ENCODE measurements at places on chromosomes 4 and X.

DNA sequence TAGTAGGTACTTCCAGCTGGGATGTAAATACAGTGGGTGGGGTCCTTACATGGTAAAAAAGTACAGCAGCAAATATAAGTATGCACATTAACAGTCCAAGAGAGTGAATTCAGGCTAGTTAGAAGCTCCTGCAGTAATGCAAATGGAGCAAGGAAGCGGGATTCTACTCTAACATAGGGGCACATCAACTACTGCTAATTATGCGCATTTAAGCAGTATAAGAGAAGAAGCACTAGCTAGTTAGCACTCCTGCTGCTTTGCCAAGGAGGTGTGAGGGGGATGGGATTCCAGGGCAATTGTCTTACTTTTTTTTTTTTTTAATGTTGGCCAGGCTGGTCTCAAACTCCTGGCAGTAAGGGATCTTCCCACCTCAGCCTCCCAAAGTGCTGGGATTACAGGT, 284.1 kb downstream of the CHIC1 start:
- DNase-seq, result no peak

- DNase-seq, result no peak
Measured at GRCh38 chrX:70907900-70908299, 611 bp downstream of the TEX11 start.

GRCh38 chr4:110475881-110476818, at the start of gene ENPEP:
Gene ENPEP (plus strand): TSS chr4:110476155. CDS start chr4:110476415, 260 bp downstream.
- DNase-seq, result no peak

DNA sequence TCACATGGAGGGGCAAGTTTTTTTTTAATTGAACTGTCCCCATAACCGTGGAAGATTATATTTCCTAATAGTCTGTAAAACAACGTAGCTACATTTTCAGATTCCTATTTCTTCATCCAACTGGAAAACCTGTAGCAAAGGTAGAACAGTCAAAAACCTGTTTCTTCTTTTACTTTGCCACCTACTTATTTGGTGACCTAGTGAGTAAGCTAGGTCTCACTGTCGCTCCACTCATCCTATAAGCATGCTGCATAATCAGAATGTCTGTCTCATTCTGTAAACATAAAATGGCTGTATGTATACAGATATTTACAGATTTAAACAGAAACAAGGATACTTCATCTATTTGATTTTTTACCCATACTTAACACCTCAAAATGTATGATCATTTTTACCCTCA, 20.4 kb downstream of the MAML3 start:
- DNase-seq, result no peak

GRCh38 chrX:155871934-155872333, 9.2 kb upstream of the VAMP7 start:
- no peak for DNase-seq

DNA sequence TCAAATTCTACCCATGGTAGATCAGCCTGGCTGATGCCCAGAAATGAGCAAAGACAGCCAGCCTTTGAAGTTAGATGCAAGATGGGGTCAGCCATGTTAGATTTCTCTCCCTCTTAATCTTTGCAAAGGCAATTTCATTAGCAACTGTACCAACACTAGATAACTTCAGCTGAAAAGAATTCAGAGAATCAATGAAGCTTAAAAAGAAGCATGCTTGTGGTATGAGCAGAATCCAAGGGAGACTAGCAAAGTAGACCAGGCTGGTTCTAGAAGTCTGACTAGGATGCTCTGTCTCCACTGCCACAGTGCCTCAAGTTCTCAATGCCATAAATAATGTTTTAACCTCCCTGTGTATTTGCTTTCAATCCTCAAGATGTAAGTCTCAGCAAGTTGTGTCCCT, 247.3 kb downstream of the SLC7A11 start:
- DNase-seq, result no peak

GRCh38 chr4:42643685-42644084, 13.2 kb downstream of the ATP8A1 start:
- DNase-seq, result no peak

GRCh38 chr4:80141543-80141942, 55.8 kb upstream of the PRDM8 start:
- peak; percentile 69 for DNase-seq

DNA sequence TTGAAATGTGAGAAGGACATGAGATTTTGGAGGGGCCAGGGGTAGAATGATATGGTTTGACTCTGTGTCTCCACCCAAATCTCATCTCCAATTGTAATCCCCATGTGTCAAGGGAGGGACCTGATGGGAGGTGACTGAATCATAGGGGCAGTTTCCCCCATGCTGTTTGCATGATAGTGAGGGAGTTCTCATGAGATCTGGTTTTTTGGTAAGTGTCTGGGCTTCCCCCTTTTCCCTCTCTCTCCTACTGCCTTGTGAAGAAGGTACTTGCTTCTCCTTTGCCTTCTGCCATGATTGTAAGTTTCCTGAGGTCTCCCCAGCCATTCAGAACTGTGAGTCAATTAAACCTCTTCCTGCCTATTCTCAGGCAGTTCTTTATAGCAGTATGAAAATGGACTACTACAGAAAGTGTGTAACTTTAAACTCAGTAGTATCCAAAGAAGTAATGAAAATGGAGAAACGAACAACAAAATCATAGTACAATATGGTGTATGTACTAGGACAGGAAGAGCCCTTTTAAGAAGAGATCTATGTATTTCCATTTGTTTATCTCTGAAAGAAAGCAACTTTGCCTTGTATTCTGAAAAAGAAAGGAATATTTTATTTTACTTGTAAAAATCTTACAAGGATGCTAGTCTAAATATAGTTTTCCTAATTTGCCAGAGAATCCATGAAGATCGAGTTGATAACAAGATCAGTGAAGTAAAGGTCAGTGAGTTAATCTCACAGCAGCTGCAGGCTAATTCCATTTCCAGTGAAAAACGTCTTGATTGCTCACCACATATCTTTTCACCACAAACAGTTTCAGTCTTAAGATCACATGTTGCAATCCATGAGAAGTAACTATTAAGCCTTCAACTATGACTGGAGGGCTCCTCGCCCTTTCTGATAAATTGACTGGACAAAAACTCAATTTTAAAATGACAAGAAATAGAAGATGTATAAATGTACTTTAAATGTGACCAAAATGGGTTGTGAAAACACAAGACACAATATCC, 20.5 kb downstream of the PKD2 start:
- DNase-seq, result peak; percentile 31

GRCh38 chrX:143664302-143664701, 28.4 kb upstream of the SLITRK4 start:
- peak; percentile 9 for DNase-seq

DNA sequence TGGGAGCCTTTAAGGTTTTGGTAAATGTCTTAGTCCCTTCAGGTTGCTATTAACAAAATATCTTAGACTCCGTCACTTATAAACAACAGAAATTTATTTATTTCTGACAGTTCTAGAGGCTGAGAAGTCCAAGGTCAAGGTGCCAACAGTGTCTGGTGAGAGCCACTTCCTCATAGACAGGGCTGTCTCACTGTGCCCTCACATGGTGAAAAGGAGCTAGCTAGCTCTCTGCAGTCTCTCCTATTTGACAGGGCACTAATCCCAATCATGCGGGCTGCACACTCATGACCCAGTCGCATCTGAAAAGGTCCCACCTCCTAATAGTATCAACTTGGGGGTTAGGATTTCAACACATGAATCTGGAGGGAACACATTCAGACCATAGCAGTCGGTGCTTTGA, 63.4 kb upstream of the KLF3 start:
- DNase-seq, result no peak

DNA sequence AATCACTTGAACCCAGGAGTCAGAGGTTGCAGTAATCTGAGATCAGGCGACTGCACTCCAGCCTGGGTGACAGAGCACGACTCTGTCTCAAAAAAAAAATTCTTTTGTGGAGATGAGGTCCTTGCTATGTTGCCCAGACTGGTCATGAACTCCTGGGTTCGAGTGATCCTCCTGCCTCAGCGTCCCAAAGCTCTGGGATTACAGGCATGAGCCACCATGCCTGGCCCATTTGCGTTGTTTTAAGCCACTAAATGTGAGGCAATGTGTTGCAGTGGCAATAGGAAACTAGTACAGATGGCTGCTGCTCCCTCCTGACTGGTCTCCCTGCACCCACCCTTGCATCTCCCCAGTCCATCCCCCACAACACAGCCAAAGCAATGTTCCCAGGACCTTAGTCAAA, 40.0 kb upstream of the APLN start:
- no peak for DNase-seq

- DNase-seq, result no peak
Measured at GRCh38 chrX:94418065-94418464, 744.1 kb downstream of the FAM133A start.

DNA sequence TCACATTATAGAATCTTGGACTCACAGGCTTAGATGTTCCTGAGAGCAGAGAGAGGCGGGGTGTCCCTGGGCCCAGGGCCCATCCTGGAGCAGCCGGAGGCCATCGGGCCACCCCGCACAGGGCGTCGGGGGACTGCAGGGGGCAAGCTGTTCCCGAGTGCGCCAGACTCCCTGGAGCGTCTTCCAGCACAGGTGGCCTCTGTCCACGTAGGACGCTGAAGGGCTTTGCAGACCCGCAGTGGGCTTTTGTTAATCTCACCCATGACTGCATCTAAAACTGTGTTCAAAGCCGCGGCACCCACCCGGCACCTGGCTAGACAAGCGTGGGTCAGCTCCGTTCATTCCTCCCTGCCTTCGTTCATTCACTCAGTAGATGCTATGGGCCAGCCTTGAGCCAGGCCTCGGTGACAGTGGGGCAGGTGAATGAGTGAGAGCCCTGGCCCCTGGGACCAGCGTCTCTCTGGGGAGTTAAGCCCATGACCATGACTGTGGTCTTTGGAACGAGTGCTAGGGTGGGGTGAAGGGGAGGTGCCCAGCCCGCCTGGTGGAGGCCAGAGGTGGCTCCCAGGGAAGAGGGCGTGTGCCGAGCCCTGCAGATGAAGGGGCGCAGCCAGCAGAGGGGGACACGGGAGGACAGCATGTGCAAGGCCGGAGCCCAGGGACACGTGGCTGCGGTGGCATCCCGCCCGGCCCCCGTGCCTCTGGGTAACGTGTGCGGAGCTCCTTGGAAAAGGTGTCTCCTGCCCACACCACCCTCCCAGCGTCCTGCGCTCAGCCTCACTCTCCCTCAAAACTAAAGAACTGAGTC, 98.3 kb downstream of the HMX1 start:
- no peak for DNase-seq

DNA sequence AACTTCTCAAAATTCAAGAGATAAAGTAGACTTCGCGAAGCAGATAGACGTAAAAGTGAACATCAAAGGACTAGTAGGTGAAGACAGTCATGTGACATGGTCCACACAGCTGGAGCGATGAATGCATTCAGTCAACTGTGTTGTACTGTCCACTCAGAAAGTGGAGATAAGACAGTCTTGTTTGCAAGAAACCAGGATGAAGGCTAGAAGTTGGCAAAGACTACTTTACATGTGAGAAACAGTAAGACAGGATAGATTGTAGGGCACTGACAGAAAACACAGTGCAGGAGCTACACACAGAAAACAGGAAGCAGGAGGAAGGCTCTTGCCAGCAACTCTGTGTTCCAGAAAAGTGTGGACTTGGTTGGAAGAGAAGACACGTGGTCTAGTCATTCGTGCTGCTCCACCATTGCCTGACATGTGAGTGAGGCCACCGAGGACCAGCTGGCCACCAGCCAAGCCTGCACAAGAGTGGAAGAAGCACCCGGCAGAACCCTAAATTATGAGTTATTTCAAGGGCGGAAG, 78.9 kb downstream of the FAT1 start:
- no peak for DNase-seq

- DNase-seq, result no peak
Measured at GRCh38 chrX:10125248-10125615, 31.5 kb upstream of the CLCN4 start.

GRCh38 chrX:66638591-66639500, at the start of gene EDA2R:
Gene EDA2R (minus strand): TSS chrX:66639078. CDS start chrX:66616020, 23,058 bp downstream.
- DNase-seq, result peak; percentile 37

GRCh38 chrX:129025376-129025775, 497.9 kb downstream of the SMARCA1 start:
- no peak for DNase-seq

- no peak for DNase-seq
Measured at GRCh38 chrX:12741416-12741815, 49.8 kb upstream of the PRPS2 start.

DNA sequence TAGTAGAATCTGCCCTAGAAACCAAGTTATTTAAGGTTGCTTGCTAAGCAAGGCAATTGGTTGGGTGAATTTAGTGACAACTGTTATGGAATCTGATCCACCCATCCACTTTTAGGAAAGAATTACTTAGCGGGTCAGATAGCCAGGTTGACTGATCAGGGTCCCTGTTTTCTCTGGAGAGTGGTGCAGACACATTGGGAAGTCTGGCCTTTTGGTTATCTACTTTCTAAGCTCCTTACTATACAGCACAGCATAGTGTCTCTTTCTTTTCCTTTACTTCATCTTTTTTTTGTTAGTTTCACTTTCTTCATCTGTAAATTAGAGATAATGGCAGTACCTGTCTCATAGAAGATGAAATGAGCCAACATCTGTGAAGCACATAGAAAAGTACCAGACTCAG, 7.4 kb downstream of the HERC3 start:
- no peak for DNase-seq
